ENCODE measurements at places on chromosomes 3 and 15. TPM values are rescaled to one million over a fixed set of nuclear protein-coding genes. Genes with fewer than 3 reads are reported as not detected.

CKMT1A gene
- not detected for total RNA-seq

CYP1A1 gene
- total RNA-seq: 0.06 TPM

CILP gene
- under 0.01 TPM for total RNA-seq

CCDC9B gene
- total RNA-seq: 9.8 TPM

LOXL1 gene
- 503 TPM for total RNA-seq

IL12A gene
- total RNA-seq: 1.4 TPM

ANKUB1 gene
- total RNA-seq: not detected

C3orf85 gene
- not detected for total RNA-seq

DISP2 gene
- 1.2 TPM for total RNA-seq

SEMA7A gene
- 158 TPM for total RNA-seq

VEPH1 gene
- 49.0 TPM for total RNA-seq

SLC9A9 gene
- total RNA-seq: 8.4 TPM

CLCN2 gene
- 4.4 TPM for total RNA-seq

EXD1 gene
- total RNA-seq: not detected

PP2D1 gene
- total RNA-seq: not detected

MUC13 gene
- total RNA-seq: 0.17 TPM

DPPA4 gene
- total RNA-seq: 0.06 TPM

NAALADL2 gene
- 4.8 TPM for total RNA-seq

CHDH gene
- total RNA-seq: under 0.01 TPM

- DNase-seq: no peak
These were observed 29.0 kb downstream of the CPOX start for GRCh38 chr3:98564282-98565005.

GRCh38 chr3:128932516-128933212 lies 53.2 kb downstream of the ACAD9 start:
- DNase-seq: no peak

DNA sequence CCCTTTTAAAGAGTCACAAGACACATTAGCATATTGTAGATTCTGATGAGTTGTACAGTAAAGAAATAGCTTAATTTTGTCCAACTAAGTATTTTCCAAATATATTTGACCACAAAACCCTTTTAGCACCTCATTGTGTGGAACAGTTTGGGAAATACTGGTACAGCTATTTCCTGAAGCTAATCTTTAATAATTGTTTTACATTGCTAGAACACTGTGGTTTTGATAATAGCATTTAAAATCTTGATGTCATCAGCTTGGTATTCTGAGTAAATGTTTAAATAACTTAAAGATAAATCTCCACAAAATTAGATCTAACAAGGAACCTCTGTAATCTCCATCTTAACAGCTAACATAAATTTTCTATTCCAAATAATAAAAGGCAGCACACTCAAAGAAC lies 140.0 kb upstream of the MLF1 start:
- no peak for DNase-seq

DNA sequence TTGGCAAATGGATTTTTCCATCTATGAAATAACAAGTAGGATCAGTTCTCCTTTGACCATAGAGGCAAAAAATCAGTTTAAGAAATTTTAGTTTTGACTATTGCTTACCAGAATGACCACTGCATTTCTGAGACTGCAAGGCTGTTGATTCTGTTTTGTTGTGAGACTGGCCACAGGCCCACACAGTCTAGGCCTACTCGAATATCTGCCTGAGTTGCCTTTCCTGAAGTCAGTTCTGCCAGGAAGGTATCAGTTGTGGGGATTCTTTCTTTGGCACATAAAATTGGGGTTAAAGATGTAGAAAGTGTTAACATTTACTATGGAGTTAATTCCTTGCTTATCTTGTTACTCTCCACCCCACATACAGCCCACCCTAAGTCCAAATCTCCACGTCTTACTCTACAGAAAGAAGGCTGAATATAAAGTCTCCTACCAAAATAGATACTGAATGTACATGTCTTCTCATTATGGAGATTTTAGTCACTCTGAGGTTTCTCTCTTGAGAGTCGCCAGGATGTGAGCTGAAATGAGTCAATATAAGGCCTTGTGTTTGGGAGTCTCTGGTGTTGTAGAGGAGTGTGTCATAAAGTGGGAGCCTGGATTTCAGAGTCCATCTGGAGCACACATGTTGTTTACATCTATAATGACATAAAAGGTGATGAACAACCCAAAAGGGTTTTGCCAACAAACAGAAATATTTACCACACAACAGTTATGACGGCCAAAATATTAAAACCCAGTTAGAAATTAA lies 45.0 kb upstream of the WWTR1 start:
- DNase-seq: peak; percentile 95

DNA sequence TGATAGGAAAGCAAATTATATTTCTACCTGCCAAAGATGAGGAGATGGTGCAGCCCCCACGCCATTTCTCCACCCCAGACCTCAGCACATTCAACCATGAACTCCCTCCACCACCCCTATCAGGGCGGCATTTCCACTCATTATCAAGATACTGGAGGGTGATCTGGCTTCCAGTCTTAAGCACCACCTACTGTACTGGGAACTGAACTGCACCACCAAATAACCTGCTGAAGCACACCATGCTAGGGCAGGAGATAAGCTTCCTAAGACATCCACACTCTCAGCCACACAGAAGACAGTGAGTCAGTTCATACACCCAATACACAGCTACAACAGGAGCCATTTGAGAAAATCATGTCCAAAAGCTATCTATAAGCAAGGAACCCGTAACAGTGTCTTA lies 98.8 kb downstream of the FGF7 start:
- DNase-seq: peak; percentile 6

DNA sequence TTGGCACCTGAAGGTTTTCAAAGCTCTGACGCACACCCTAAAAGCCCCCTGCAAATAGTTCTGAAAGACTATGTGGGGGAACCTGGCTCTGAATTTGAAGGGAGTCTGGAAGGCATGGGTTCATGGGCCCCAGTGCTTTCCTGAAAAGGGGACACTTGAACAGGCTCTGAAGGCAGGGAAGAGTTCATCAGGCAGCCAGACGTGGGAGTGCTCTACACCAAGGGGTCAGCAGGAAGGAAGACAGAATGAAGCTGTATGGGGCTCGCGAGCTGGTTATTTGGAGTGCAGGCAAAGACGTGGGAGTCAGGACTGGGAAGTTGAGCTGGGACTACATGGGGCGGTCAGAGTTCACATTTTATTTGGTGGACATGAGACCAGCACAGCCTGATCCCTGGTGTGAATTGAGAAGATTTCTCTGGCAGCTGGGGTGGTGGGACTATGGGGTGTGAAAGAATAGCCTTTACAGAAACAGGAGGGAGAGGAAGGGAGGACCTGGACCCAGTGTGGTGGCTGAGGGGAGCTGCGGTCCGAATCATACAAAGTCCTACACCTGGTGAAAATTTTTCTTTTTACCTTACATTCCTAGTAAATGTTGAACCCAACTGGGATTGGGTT lies 12.6 kb downstream of the ABHD6 start:
- no peak for DNase-seq

DNA sequence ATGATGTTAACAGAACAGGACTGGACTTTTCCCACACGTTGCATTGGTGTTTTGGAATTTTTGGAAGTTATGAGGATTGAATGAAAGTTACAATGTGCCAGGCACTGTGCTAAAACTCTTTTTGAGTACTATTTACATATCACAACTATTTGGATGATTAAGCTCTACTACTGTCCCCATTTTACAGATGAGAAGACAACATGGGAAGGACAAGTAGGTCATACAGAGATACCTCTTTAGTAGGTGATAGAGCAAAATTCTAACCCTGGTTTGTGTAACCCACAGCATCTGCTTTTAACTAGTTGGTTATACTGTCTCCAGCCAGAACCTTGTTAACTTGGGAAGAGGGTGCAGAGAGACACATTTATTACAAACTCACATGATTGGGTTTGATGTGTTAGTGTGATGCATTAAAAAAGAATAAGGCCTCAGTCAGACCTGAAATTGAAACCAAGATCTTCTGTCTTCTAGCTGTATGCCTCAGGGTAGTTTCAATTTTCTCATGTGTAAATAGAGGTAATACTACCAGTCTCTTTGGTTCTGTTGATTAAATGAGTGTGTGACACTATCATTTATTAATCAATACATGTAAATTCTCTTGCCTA lies 1.4 kb downstream of the NDUFB4 start:
- DNase-seq: no peak

- no peak for DNase-seq
These were observed 42.2 kb downstream of the HES1 start for GRCh38 chr3:194178128-194178527.

DNA sequence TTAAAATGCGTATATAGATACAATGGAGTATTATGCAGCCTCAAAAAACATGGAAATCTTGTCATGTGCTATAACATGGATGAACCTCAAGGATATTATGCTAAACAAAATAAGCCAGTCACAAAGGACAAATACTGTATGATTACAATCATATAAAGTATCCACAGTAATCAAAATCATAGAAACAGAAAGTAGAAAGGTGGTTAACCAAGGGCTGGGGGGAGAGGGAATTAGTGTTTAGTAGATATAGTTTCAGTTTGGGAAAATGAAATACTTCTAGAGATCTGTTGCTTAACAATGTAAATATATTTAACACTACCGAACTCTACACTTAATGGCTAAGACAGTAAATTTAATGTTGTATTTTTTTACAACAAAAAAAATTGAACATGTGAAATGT lies 9.0 kb downstream of the TOP2B start:
- DNase-seq: no peak

- no peak for DNase-seq
These were observed 593.3 kb downstream of the FHIT start for GRCh38 chr3:60657972-60658371.

DNA sequence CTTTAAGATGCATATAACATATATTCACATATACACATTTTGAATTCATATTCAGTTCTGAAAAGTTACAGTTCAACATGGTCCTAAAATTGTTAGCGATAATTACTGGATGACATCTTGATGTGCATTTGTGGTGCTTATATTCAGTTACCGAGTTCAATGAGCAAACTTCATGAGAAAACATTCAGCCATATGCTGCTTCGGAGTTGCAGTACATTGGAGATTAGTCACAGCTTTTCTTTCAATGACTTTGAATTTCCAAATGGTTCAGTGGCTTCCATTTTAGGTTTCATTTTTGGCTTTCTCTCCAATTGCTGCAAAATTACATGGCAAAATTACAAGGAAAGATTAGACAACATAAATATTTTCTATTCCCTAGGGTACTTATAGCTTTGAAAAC lies 198.3 kb upstream of the CNTN3 start:
- no peak for DNase-seq

- DNase-seq: no peak
These were observed 77.3 kb downstream of the CNTN3 start for GRCh38 chr3:74537164-74537563.

- peak; percentile 22 for DNase-seq
These were observed 2.8 kb downstream of the FNDC3B start for GRCh38 chr3:172042136-172042662.

GRCh38 chr3:133955892-133956291 lies 60.2 kb upstream of the RAB6B start:
- no peak for DNase-seq

GRCh38 chr15:96947296-96948229 lies 617.1 kb downstream of the NR2F2 start:
- DNase-seq: no peak

GRCh38 chr15:98177966-98178592 lies 217.6 kb downstream of the ARRDC4 start:
- peak; percentile 66 for DNase-seq

DNA sequence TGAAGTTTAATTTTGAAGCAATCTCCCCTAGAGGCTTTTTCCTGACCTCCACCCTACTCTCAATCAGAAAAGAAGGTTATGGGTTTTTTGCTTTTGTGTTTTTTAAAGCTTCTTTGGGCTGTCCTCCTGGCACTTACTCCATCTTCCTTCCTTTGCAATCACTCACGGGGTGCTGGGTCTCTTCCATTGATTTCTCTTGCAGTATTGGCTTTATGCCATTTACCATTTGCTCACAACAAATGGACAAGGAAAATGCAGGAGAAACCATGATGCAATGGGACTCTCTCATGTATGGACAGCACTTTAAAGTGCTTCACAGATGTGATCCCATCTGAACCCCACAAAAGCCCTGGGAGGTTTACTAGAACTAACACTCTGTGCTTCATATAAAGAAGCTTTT lies 57.5 kb downstream of the SST start:
- no peak for DNase-seq

GRCh38 chr3:49352281-49352680 lies 5.9 kb downstream of the GPX1 start:
- no peak for DNase-seq

GRCh38 chr3:127472506-127472905 lies 118.0 kb downstream of the TPRA1 start:
- no peak for DNase-seq

- DNase-seq: no peak
These were observed 64.7 kb downstream of the ATP1B3 start for GRCh38 chr3:141941093-141941492.

DNA sequence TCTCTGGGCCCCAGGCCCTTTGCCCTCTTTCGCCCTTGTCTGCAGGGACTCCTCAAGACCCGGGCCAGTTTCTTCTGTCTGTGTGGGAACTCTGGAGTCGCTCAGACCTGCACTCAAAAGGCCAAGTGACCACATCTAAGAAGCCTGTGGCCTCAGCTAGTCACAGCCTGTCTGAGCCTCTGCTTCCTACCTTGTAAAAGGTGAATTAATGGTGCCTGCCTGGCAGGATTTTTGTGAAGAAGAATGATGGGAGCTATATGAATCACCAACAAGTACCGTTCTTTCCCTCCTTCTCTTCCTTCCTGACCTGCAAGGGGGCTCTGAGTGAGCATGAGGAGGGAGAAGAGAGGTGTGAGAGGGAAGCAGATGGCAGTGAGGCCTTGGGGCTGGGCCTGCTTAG lies 7.5 kb downstream of the PLIN1 start:
- no peak for DNase-seq

DNA sequence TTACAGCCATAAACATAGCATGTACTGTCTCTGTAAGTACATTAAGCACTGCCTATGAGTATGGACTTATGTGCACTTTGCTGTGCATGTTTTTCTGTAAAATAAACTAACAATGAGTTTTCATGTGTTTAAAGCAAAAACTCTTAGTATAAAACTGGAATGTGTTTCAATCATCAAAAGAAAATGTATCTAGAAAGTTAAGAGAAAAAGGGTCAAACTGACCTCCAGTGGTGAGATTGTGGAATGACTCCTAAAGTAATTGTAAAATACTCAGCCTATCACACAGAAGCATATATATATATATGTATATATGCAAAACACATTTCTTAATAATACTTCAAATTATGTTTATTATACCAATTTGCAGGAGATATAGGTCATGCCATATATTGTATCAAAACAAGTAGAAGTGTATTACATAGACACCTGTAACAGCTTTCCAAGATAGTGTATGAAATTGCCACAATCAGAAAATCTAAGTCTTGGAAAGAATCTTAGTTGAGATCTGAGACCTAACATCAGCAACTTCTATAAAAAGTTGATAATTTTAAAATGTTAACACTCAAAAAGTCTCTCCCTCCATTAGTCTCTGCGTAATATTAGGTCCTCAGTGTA lies 199.6 kb downstream of the FMN1 start:
- DNase-seq: peak; percentile 45
